Erythroblast (primary cell): ENCODE measurements at places on chromosomes 5 and 9.

DNA sequence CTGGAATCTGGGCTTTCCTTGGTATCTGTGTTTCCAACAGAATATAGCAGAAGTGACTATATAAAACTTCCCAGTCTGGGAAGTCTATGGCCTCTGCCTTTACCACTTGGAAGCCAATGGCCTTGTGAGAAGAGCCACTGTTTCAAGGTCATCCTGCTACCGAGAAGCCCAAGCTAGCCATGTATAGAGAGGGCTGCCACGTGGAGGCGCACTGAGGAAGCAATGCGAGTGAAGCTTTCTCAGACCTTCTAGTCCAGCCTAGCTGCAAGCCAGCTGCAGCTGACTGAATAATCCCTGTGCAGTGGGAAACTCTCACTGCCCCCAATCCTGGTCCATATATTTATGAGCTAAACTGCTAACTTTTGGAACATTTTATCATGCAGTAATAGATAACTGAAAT lies 661.8 kb upstream of the RIOK2 start:
- no peak for DNase-seq

DNA sequence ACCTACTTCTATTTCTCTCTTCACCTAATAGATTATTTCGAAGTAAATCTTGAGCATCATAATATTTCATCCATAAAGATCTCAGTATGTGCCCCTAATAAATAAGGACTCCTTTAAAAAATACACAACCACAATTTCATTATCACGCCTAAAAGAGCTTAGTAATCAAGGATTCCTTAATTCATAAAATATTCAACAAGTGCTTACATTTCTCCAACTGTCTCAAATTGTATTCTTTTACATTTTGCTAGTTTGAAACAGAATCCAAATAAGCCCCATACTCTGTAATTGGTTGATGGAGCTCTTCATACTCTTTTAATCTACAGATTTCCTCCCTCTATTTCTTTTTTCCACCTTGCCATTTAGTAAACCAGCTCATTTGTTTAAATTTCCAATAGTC lies 317.6 kb downstream of the NDUFS4 start:
- no peak for DNase-seq

GRCh38 chr5:53974021-53974420 lies 336.4 kb downstream of the ARL15 start:
- no peak for DNase-seq

GRCh38 chr5:14944996-14945395 lies 73.4 kb upstream of the ANKH start:
- no peak for DNase-seq

DNA sequence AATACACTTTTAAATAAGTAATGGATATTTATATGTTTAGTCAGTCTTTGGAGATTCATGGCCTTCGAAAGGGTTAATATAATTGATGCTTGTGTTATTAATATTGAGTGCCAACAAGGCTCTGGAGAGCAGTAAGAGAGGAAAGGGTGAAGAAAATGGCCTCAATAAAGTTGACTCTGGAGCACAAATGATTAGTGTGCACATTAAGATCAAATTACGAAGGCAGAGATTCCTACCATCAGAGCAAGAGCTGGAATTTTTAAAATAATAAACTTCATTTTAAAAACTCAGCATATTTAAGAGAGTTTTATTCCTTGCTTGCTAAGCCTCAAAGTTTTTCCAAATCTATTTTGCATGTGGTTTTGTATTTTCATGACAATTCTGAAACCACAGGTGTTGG lies 14.8 kb downstream of the SLC44A1 start:
- no peak for DNase-seq

GRCh38 chr5:73215891-73216610 lies 43.1 kb downstream of the TMEM174 start:
- peak; percentile 85 for DNase-seq

GRCh38 chr5:82031220-82032119 lies 59.6 kb downstream of the ATG10 start:
- DNase-seq = no peak

DNA sequence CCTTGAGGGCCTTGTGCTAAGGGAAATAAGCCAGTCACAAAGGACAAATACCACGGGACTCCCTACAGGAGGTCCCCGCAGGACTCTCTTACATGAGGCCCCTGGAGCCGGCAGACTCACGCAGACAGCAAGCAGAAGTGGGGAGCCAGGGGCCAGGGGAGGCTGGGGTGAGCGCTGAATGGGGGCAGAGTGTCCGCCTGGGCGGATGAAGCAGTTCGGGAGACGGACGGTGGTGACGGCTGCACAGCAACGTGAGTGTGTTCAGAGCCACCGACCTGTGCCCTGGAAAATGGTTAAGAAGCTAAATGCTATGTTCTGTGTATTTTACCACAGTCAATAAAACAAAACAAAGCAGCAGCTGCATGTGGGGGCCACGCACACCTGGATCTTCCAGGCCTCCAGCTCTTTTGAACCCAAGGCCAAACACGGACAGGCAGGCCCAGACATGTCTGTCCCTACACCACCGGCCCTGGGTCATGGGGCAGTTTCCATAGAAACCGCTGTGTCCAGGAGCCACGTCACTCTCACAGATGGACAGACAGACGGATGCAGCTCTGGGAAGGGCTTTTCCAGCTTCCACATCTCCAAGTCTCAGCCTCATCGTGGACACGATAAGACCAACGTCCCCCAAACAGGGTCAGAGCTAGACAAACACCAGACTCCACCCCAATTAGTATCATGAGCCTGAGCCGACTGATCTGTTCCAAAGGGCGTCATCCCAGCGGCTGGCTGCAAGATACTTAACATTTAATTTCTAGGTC lies 103.9 kb downstream of the VAV2 start:
- no peak for DNase-seq

DNA sequence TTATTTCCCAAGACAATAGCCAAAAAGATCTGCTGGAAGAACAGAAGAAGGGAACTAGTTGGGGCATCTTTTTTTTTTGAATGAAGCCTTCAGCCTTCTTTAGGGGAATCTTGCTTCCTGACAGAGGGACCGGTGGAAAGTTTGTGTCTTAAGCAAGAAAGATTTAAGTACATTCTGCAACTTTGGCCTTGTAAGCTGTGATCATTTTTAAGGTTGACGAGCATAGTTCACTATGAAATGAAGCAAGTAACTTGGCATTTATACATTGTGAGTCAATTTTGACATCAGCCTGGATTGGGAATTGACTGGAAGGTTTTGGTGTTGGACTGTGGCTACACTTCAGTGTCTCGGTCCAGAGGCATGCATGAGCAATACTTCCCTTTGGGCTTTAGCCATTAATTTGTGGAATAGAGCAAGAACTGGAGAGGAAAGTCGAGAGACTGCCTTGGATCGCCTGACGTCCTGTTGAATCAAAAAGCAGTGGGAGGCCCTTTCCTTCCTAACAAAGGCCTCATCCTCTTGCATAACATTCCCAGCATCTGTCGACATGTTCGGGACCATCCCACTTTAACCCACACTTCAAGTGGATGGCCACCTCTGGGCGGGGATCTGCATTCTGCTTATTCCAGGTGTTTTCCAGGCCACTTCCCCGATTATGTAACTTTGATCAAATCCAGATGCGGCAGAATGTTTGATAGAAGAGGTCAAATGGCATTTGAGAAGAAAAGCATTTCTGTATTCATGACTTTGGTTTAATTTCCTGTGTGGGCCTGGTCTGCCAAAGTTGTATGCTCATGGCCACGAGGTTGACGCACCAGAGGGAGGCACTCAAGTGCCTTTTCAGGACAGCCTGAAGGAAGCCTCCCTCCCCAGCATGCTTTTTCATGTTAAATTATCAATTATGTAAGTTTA lies 12.5 kb downstream of the ABL1 start:
- no peak for DNase-seq

DNA sequence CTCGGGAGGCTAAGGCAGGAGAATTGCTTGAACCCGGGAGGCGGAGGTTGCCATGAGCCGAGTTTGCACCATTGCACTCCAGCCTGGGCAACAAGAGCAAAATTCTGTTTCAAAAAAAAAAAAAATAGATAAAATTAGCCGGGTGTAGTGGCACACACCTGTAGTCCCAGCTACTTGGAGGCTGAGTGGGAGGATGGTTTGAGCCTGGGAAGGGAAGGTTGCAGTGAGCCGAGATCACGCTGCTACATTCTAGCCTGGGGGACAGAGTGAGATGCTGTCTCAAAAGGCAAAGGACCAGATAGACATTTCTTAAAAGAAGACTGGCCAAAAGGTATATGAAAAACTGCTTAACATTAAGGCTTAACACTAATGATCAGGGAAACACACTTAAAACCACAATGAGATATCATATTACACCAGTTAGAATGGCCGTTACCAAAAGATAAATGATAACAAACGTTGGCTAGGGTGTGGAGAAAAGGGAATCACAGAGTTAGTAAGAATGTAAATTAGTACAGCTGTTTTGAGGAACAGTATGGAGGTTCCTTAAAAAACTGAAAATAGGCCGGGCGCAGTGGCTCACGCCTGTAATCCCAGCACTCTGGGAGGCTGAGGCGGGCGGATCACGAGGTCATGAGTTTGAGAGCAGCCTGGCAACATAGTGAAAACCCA lies 10.1 kb upstream of the MARVELD2 start:
- peak; percentile 66 for DNase-seq
